Hematopoietic multipotent progenitor cell treated with erythropoietin and hydrocortisone succinate and interleukin-3 and kit ligand, for 8 days (in vitro differentiated cells): ENCODE measurements at places on chromosomes 3 and 15.

DNA sequence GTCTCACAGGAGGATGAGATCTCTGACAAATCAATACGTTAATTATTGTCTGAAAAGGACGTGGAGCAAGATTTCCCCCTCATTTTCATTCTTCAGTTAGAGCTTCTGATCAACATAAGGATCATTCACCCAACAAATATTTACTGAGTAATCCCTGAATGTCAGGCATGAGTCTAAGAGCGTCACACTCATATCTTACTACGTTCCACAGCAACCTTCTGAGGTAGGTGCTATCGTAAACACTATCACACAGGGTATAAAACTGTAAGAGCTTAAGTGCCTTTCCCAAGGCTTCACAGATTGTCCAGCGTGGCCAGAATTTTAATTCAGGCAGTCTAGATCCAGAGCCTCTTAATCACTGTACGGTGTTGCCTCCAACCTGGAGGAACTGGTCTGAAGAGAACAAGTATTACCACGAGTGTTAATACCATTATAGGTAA, 10.6 kb upstream of the TM4SF1 start:
- DNase-seq = no peak

- DNase-seq = peak; percentile 70
Measured at GRCh38 chr15:66698318-66698961, 3.6 kb upstream of the SMAD6 start.

DNA sequence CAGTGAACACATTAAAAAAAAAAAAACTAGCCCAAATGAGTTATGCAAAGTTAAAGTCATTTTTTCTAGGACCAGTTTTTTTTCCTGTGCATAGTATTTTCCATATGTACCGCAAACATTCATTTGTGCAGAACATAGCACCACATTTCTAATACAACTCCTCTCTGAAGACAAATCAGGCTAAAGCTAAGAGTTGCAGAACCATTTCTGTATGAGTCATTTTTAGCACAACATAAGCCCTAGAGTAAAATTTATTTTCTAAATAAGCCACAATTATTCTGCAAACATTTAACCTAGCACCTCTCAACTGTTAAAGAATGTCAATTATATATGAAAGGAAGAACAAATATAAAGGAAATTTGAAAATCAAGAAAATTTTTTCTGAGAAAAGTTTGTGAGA, 375.8 kb downstream of the TIGIT start:
- DNase-seq = no peak

GRCh38 chr3:4744405-4745234, 234.6 kb upstream of the BHLHE40 start:
- DNase-seq = no peak

DNA sequence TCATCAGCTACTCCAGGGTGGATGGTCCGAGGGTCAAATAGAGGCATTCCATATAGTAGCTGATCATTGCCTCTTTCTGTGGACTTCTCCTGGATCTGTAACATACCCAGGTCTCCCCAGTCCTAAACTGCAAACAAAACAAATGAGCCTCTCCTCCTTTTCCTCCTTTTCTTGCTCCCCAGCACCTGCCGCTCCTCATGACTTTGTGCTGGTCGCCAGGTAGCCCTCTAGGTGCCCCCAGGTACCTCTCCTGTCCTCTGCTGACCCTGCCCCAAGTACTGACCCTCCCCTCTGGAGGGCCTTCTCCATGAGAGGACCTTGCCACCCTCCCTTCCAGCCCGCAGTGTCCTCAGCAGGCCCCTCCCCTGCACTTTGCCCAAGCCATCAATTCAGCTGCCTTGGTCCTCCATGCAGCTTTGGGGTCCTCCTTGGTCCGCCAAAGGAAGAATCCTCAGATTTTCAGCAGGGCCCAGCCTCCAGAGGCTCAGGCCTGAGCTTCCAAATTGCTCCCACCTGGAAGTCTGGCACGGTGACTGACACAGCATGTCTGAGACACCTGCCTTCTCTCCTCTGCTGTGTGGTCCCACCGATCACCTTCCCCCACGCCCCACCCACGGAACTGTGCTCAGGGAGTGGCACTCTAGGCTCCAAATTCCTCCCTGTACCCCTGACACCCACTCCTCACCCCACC, 111.0 kb downstream of the LRRK1 start:
- no peak for DNase-seq

GRCh38 chr3:153066983-153067382, 95.0 kb upstream of the RAP2B start:
- no peak for DNase-seq
